ENCODE measurements at places on chromosomes 2 and 18. TPM values are rescaled to one million over a fixed set of nuclear protein-coding genes. Genes with fewer than 3 reads are reported as not detected.
A peak's percentile ranks its signal among the peaks of the same experiment; 100 is the strongest.

GRCh38 chr2:144508172-144508851 is 11.6 kb downstream of the ZEB2 start:
- DNase-seq = no peak
- H3K36me3 ChIP-seq = peaks cover under 1% of the 10 kb centered on the region
- H3K27me3 ChIP-seq = peaks cover 45% of the 10 kb centered on the region

- no peak overlapping the region for H3K27ac ChIP-seq
- H3K4me1 ChIP-seq = no peaks in the 10 kb centered on the region
- no peaks in the 10 kb centered on the region for H3K36me3 ChIP-seq
- DNase-seq = no peak
- no peak overlapping the region for H3K4me3 ChIP-seq
Measured at GRCh38 chr18:8562070-8562469, 47.2 kb upstream of the RAB12 start.

DNA sequence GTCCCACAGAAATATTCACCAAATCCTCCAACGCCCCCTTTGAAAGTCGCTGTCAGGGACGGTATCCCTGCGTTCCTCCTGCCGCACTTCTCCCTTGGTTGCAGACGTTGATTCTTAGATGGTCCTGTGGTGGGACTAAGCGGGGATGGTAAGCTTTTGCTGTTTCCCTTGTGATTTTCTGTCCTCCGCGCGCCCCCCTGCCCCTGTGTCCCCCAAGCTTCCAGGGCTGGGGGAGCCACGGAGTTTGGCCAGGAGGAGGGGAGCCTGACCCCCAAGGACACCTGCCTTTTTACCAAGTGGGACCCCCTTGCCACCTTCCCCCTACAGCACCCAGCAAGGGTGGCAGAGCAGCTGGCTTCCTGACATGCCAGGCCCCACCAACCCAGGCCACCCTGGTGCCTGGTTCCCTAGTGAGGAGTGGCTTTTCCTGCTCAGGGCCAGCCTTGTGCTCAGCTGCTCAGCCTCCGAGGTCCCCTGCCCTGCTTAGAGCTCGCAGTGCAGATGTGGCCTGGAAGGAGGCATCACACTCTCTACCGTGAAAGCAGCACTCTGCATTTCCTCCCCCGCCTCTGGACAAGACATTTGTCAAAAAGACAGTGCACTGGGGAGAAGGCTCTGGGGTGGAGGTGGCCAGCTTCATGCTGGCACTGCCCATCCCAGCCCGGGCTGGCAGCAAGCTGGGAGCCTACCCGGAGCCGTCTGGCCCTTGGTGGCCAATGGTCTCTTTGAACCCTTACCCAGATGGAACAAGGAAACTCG is 49.4 kb downstream of the TWIST2 start:
- no peak overlapping the region for H3K4me3 ChIP-seq
- DNase-seq = no peak
- H3K27me3 ChIP-seq = peaks cover 9% of the 10 kb centered on the region
- H3K36me3 ChIP-seq = no peaks in the 10 kb centered on the region
- no peaks in the 10 kb centered on the region for H3K4me1 ChIP-seq

DNA sequence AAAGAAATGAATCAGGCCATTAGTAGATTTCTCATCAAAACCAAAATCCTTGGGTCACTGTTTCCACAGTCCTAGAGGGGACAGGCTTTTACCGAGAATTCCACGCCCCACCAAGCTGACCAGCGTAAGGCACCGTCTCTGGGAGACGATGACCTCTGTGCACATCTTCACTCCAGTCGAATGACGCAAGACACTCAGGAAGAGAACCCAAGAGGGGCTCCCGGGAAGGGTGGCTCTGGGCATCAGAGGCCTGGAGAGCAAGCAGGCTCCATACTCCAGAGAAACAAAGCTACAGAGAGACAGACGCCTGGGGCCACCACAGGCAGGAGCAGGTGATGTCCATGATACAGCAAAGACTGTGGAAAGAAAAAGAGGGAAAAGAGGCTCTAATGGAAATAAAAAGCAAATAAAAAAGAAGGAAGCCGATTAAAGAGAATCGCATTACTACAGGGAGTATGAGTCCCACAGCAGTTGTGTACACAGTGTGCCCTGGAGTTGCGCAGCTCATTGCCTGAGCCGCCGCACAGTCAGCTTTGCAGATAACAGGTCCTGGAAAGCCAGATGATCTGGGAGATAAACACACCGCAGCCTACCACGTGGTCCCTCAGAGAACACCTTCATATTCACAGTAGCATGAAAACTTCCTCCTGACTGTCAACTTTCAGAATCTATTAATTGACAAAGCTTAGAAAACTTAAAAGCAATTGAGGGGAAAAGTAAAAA is 572.7 kb upstream of the SALL3 start:
- H3K27me3 ChIP-seq = no peaks in the 10 kb centered on the region
- no peak overlapping the region for H3K27ac ChIP-seq
- H3K4me3 ChIP-seq = no peak overlapping the region
- H3K36me3 ChIP-seq = no peaks in the 10 kb centered on the region

DNA sequence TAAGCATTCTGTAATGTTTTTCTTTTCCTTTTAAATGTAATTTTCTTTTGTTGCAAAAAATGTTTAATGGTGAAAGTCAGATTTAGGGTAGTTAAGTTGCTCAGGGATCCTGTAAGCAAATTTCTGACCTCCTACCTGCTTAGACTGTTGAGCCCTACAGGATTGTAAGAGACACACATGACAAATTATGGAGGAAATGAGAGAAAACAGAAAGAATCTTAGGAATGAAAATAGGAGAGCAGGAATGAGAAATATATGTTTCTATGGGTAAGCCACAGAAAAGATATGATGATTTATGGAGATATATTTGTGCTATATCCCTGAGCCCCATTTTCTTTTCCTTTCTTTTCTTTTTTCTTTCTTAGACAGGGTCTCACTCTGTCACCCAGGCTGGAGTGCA is 28.3 kb downstream of the CYBRD1 start:
- no peaks in the 10 kb centered on the region for H3K4me1 ChIP-seq
- DNase-seq = no peak
- peaks cover 4% of the 10 kb centered on the region for H3K27me3 ChIP-seq
- no peak overlapping the region for H3K4me3 ChIP-seq
- H3K36me3 ChIP-seq = no peaks in the 10 kb centered on the region
- no peak overlapping the region for H3K27ac ChIP-seq

GRCh38 chr2:81529944-81530343 is 1225.4 kb upstream of the LRRTM1 start:
- no peak for DNase-seq
- no peaks in the 10 kb centered on the region for H3K27me3 ChIP-seq
- no peaks in the 10 kb centered on the region for H3K36me3 ChIP-seq
- no peak overlapping the region for H3K27ac ChIP-seq

DNA sequence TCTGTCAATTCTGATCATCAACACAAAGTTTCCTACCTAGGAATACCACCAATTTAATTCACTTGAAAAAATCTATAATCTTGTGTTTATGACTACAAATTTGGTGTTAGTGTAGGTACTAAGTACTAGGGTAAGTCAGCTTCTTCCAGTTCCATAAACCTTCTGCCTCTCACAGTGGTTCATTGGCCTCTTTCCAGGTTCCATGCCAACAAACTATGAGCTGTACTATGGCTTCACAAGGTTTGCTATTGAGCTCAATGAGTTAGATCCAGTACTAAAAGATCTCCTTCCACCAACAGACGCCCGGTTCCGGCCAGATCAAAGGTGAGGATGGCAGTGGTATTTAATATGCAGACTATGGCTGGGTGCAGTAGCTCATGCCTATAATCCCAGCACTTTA is 58.8 kb downstream of the PRKRA start:
- H3K4me3 ChIP-seq = no peak overlapping the region
- no peak for DNase-seq
- no peak overlapping the region for H3K27ac ChIP-seq
- no peaks in the 10 kb centered on the region for H3K27me3 ChIP-seq
- H3K4me1 ChIP-seq = peaks cover 2% of the 10 kb centered on the region

DNA sequence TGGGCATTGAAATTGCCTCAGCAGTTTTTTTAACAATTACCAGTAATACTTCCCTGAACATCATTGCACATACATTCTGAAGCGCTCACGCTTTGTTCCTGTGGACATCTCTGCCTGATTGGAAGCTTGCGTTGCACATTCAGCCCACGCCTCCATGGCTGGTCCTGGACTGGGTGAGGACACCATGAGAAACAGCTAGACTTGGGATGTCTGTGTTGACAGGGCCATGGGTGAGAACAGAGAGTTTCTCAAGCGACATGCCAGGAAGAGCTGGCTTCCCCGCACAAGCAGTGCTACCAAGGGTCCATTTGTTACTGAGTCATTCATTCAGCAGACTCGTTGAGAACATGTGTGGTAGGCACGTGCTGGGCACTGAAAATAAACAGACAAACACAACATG is 166.3 kb downstream of the GBX2 start:
- DNase-seq = no peak
- no peaks in the 10 kb centered on the region for H3K4me1 ChIP-seq
- H3K27me3 ChIP-seq = peaks cover 2% of the 10 kb centered on the region
- no peaks in the 10 kb centered on the region for H3K36me3 ChIP-seq
- H3K4me3 ChIP-seq = no peak overlapping the region
- no peak overlapping the region for H3K27ac ChIP-seq

DNA sequence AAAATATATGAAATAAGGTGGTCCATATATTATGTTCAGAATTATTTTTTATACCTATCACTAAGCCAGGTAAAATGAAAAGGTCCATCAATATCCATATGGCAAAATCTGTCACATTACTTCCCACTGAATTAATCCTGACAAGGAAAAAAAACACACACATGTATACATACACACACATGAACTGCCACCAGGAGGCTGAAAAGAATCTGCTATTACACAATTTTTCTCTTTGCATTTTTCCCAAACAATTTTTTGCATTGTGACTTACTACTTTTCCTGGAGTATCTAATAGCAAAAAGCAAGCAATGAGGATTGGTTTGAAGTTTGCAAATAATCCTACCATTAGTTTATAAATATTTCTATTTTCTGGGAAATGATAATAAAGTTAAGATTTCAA is 128.2 kb upstream of the CD226 start:
- no peak overlapping the region for H3K4me3 ChIP-seq
- DNase-seq = no peak
- peaks cover 2% of the 10 kb centered on the region for H3K4me1 ChIP-seq

- DNase-seq = no peak
- no peak overlapping the region for H3K27ac ChIP-seq
- peaks cover 4% of the 10 kb centered on the region for H3K4me1 ChIP-seq
- no peaks in the 10 kb centered on the region for H3K27me3 ChIP-seq
Measured at GRCh38 chr2:80248146-80248545, 56.4 kb downstream of the LRRTM1 start.

DNA sequence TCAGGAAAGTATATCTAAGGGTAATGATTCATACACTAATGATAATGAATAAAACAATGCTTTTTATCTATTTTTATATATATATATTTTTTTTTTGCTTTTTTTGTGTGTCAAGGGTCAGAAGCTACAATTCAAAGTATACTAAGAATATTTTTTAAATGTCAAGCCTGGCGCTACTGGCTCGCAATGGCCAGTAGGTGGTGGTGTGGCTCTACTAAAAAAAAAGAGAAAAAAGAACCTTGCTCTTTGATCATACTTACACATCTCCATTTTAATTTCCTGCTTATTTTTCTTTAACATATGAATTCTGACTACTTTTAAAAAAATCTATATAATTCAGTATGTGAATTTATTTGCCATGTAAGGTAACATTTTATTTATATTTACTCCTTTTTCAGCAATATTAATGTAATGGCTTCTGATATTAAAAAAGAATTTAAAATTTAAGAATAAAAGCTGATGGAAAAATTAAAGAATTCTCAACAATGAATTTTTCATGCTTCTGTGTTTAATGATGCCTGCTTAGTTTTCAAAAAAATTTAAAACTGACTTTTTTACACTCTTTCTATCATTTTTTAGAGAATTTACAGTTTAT is 232.9 kb downstream of the GULP1 start:
- DNase-seq = peak; percentile 22
- no peaks in the 10 kb centered on the region for H3K36me3 ChIP-seq
- H3K27me3 ChIP-seq = peaks cover 3% of the 10 kb centered on the region
- no peaks in the 10 kb centered on the region for H3K4me1 ChIP-seq
- H3K27ac ChIP-seq = no peak overlapping the region

GRCh38 chr2:104318001-104318665 is 535.8 kb upstream of the POU3F3 start:
- DNase-seq = no peak
- H3K4me1 ChIP-seq = no peaks in the 10 kb centered on the region
- no peak overlapping the region for H3K27ac ChIP-seq
- H3K27me3 ChIP-seq = no peaks in the 10 kb centered on the region
- no peaks in the 10 kb centered on the region for H3K36me3 ChIP-seq

- H3K4me1 ChIP-seq = peaks cover 18% of the 10 kb centered on the region
- DNase-seq = no peak
- H3K36me3 ChIP-seq = no peaks in the 10 kb centered on the region
- no peak overlapping the region for H3K27ac ChIP-seq
- no peak overlapping the region for H3K4me3 ChIP-seq
Measured at GRCh38 chr18:24490539-24490938, 30.1 kb downstream of the HRH4 start.

DNA sequence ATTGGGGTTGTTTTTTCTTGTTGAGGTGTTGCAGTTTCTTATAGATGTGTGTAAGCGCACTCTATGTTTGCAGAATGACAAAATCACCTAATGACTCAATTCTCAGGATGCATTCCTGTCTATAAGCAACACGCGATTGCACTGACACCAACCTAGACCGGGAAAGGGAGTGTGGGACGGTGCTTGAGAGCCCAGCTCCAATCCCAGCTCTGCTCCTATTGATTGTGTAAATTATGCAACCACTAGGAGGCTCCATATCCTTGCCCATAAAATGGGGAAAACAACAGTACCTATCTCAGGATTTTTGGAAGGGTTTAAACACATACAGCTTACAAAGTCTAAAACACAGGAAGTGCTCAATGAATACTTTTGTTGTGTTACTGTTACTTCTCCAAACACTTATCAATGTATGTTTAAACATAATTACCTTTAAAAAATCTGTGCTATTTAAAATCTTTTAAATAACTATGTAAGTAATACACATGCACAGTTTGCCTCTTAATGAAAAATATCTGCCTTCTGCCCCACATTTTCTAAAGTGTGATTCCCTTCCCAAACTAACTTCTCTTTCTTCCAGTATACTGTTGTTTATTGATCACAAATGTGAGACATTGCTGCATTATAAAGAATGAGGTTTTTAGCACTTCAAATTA is 132.5 kb downstream of the SPHKAP start:
- no peak overlapping the region for H3K27ac ChIP-seq
- DNase-seq = no peak
- no peaks in the 10 kb centered on the region for H3K36me3 ChIP-seq
- no peaks in the 10 kb centered on the region for H3K27me3 ChIP-seq

GRCh38 chr18:32724071-32724749 is 48.6 kb downstream of the KLHL14 start:
- no peak overlapping the region for H3K27ac ChIP-seq
- DNase-seq = no peak

The GAD1 gene
- total RNA-seq = 2.6 TPM

The SSB gene
- total RNA-seq = 120 TPM

The ZEB2 gene
- 16.8 TPM for total RNA-seq

The INSIG2 gene
- total RNA-seq = 40.2 TPM

The UNC80 gene
- total RNA-seq = not detected

The RBM43 gene
- total RNA-seq = 3.8 TPM

The PTCD3 gene
- total RNA-seq = 175 TPM

The PSMA8 gene
- 1.7 TPM for total RNA-seq

The REG3A gene
- total RNA-seq = not detected

The MBP gene
- total RNA-seq = 40.4 TPM

All from activated CD4-positive, alpha-beta memory T cell treated with anti-CD3 and anti-CD28 coated beads for 36 hours (primary cell).